ENCODE measurements at places on chromosomes 2 and 18.

DNA sequence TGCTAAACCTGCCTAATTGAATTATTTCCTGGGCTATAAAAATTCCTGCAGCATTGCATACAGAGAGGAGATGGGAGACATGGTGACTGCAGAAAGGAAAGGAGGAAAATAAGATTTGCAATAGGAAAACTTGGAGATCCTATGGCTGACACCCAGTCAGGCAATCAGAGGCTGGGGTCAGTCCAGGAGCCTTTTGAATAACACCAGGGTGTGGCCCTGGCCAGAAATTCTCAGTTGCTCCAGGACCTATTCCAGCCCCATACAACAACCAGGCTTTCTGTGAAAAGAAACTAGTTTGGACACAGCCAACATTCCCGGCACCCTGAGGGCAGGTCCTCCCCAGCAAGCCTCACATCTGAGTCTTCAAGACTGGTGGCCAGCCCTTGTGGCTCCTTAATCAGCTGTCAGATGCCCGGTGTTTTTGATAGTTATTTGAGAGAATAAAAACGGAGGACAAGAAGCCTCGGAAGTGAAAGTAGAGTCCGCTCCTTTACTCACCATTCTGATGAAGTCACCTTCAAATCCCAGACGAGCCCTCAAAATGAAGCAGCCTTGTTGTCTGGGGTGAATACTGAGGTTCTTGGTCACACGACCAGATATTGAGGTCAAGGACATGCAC lies 31.1 kb upstream of the GMCL1 start:
- DNase-seq = peak; percentile 82

DNA sequence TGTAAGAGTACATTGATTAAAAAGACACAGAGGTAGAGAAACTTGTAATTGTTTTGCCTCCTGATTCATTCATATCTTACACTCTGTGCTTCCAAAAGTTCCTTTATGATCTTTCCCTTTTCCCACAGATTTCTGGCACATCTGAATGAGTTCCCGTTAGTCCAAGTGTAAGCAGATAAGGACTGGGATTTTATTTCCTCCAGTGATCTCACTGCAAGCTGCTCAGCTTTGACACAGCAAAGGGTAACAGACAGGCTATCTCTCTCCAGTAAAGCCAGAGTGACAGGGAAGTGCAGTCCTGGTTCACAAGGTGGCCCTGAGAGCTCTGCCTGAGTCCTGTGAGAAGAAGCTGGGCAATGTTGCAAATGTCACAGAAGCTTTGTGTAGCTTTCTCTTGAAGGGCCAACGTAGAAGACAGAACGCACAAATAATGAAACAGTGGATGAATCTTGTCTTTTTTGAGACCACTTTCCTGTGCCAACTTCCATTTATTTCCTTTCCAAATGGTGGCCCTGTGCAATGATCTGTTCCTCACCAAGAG lies 32.5 kb upstream of the KCNE4 start:
- DNase-seq = no peak

GRCh38 chr2:195022508-195022830 lies 634.6 kb upstream of the SLC39A10 start:
- no peak for DNase-seq

DNA sequence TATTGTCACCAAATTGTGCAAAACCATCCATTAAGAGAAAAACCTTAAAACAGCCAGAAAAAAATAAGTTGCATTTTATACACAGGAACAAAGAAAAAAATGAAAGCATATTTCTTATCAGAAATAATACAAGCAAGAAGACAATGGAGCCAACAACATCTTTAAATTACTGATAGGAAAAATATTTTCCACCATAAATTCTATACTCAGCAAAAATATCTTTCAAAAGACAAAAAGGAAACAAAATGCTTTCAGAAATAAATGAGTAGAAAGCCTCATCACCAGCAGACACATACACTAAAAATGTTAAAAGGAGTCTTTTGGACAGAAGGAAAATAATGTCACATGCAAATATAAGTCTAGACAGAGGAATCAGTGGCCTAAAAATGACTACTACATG lies 106.4 kb upstream of the TRIB2 start:
- no peak for DNase-seq

GRCh38 chr2:144583741-144584453 lies 64.0 kb upstream of the ZEB2 start:
- DNase-seq = peak; percentile 37

Data from kidney glomerular epithelial cell (primary cell).